ENCODE measurements at places on chromosomes 11 and 22.

DNA sequence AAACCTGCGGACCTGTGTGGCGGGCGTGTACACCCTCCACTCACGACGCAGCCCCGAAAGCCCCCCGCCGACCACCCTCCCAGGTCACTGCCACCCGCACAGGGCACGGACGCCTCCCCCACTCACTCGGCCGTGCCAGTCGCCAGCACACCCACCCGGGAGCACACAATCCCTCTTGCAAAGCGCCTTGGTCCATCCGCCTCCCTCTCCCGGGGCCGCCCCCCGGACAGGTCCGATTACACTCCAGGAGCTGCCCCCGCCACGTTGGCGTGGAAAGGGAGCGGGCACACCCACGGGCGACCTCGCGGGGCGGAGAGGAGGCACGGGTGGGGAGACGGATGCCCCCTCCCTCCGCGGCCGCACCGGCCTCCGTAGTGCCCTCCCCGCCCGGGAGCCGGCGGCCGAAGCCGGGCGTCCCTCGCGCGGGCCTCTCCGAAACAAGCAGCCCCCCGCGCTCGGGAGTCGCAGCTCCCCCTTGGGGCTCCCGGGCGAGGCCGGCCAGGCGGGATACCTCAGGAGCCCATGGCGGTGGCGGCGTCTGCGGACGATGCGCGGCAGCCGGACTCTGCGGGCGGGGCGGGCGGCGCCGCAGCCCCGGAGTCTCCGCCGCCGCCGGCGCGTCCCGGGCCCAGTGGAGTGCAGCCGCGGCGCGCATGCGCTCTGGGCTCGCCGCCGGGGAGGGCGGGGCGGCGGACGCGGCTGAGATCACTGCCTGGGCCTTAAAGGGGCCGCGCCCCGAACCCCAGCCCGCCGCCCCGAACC, at the start of gene TMEM184B:
TSS of gene TMEM184B (minus strand) at position 638 of the 762 bp plus-strand sequence. CDS start 25,049 bp downstream, outside the sequence.
- peak; percentile 89 for DNase-seq

GRCh38 chr11:19766810-19767209, 54.2 kb downstream of the NAV2 start:
- no peak for DNase-seq

GRCh38 chr22:48425091-48425506, 1402.6 kb downstream of the BRD1 start:
- no peak for DNase-seq

DNA sequence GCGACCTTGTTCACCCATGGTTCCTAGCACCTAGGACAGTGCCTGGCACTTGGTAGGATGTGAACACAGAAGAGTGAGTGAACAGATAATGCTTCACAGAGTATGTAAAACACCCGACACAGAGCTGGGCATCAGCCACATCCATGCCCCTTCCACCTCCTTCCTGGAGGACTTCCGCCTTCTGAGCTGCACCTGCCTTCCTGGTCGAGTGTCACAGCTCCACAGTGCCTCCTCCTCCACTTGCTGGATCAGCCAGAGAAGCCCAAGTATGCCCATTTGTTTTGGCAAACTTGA, 20.1 kb downstream of the PRDM11 start:
- no peak for DNase-seq

DNA sequence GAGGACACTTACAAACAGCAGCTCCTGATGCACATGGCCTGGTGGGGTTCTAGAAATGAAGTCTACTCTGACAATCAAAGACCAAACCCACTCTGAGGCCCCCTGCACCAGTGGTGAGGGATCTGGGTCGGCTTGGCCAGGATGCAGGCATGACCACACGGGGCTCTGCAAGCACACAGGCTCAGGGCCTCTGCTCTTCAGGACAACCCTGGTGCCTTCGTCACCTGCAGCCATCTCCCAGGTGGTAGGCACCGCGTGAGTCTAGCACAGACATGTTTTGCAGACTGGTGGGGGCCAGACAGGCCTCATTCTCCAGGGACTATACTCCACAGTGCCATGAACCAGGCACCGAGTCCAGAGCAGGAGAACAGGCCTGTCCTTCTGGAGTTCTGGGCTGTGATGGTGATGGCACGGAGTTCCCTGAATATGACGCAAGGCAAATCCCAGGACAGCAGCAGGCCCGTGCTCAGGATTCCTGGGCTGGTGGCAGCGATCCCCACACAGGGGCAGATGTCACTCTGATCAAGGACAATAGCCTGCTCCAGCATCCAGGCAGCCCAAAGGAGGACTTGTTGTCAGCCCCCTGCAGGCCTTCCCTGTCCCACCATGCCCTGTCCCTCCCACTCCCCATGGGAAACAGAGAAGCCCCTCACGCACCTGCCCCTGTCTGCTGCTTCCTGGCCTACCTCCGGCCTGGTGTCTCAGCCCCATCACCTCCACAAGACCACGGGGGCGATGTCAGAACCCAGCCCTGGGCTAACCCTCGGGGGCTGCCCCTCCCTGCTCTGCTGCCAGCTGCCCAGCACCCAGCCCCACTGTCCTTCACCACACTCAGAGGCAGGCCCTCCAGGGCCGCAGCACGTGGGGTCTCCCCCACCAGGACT, 36.1 kb downstream of the GNB1L start:
- DNase-seq, result no peak

DNA sequence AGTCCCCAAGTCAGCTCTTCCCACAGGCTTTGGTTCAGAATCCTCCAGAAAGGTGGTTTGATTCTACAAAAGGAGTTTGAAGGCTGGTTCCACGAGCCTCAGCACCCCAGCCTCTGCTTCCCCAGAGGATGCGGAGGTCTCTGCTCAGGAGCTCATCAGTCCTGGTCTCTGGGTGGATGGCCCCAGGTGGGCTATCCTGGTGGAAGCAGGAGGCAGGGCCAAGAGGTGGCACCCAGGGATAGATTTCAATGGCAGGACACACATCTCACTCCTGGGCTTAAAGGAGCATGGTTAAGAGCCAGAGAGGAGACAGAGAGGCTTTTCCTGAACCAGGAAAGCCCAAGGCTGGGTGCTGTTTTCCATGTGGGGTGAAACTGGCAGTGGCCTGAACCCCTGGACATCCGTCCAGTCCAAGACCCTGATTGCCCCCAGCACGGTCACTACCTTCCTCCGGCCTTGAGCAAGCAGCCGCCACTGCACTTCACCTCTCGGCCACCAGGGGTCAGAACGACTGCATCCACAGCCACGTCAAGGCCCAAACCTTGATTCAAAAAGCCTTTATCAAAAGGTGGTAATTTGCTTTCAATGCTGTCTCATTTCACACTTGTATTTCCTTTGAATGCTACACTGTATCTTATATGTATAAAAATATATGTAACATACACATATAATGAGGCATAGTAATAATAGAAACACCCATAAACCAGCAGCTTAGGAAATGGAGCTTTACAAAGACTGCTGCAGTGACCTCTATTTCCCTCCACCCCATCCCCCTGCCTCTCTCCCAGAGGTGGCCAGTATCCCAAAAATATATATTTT, 19.3 kb upstream of the FXYD2 start:
- peak; percentile 76 for DNase-seq

DNA sequence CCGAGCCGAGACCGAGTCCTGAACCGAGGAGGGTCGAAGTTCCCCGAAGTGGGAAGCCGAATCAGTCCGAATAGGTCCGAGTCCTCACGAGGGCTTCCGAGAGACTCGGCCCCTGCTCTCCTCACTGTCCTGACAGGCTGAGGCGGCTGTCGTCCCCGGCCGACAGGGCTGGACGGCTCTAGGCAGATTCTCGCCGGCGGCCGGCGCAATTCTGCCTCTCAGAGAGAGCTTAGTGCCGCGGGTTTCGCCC, 191 bp upstream of the DEAF1 start:
- no peak for DNase-seq

DNA sequence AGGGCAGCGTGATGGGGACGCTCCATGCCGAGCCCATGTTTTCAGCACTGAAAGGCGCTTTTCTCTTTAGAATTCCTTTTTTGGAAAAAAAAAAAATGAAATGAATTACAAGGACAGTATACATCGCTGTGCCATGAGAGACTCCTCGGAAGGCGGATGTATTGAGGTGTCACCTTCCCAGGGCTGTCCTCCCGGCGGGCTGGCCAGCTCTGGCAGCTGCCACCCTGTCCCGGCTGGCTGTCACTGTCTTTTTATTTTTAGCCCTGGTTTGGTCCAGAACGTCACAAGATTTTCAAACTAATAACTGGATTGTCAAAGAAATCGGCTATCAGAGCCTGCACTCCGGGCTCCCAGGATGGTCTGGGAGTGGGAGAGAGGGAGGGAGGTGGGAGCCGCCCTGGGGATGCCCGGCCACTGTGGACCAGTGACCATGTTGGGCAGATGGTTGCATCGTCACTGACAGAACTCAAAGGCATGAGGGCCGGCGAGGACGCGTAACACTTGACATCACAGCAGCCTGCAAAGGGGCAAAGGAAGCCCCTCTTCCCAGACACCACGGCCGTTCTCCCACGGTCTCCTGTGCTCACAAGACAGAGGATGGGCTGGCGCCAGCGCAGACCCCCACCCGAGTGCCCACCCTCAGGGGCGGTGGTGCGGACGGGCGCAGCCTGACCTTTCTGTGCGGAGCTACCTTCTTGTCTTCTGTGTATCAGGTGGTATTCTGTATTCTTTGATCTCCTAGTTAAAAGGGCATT, 392.9 kb downstream of the TBC1D22A start:
- DNase-seq, result no peak

DNA sequence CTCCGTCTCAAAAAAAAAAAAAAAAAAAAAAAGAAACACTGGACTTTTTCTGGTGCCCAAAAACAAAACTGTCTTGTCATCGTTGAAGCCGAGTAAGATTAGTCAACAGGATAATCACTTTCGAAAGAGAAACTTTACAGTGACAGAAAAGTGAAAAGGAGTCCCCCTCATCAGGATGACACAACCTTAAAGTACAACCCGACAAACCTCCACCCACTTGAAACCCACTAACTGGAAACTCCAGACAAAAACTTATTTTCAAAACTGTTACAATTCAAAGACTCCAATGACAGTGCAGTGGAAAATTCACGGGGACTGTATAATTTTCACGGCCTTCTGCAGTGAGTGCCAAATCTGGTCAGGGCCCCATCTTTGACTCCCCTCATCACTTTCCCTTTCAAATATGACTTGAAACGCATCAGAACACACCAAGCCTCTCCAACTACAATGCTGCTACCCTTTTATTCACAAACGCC, 1.3 kb downstream of the DENND5A start:
- DNase-seq, result peak; percentile 30

- DNase-seq, result no peak
These were observed 8.7 kb downstream of the ME3 start for GRCh38 chr11:86663761-86664160.

- no peak for DNase-seq
These were observed 16.2 kb upstream of the CTTN start for GRCh38 chr11:70381872-70382861.

GRCh38 chr11:10657308-10658271, 36.0 kb downstream of the IRAG1 start:
- DNase-seq, result peak; percentile 7

- DNase-seq, result no peak
These were observed 5.8 kb downstream of the PITPNB start for GRCh38 chr22:27913162-27913741.

GRCh38 chr11:82747471-82747870, 13.8 kb upstream of the FAM181B start:
- DNase-seq, result no peak

GRCh38 chr11:97860237-97860636, 1160.5 kb upstream of the CNTN5 start:
- no peak for DNase-seq

GRCh38 chr11:66002648-66003225, 434 bp downstream of the BANF1 start:
- peak; percentile 85 for DNase-seq

DNA sequence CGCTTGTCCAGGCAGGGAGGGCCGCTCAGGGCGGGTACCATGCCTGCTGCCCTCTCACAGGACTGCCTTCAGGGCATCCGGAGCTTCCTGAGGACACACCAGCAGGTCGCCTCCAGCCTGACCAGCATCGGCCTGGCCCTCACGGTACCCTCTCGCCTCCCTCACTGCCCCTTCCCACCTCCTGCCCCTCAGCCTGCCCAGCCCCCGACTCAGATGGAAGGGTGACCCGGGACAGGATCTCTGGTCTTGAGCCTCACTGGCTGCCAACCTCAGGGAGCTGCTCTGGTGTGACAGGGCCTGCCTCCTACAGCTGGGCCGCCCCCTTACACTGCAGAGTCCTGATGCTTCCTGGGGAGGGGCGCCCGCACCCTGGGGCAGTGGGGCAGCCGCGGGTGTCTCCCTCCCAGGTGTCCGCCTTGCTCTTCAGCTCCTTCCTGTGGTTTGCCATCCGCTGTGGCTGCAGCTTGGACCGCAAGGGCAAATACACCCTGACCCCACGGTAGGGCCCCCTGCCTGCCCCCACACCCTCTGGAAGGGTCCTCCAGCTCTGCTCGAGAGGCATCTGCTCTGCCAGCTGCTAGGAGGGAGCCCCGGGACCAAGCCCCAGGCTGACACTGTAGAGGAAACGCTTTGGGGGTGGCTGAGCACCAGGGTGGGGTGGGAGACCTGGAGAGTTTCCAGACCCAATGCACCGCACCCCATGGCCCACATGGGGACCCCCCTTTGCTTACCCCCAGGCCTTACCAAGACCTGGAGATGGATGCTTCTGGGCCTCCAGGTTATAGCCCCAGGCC, 14.6 kb downstream of the TSPAN32 start:
- no peak for DNase-seq

- no peak for DNase-seq
These were observed 136.2 kb downstream of the OSBP2 start for GRCh38 chr22:30830907-30831306.

DNA sequence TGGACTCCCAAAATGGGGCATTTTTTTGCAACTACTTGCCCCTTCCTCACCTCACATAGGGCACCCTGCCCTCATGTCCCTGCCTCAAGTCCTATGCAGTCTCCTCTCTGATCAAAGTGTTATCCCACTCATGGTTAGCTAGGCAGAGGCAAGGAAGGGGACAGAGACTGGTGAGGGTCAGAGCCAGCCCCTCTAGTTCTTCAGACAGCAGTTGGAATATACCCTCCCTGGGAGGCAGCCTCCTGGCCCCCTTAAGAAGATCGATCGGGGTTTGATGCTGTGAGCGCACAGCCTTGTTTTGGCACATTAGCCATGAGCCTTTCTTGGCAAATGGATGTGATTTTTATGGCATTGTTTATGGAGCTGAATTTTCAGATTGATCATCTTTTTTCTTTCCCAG, 436.9 kb downstream of the BUD13 start:
- DNase-seq, result no peak

- no peak for DNase-seq
These were observed 50.1 kb upstream of the DKK3 start for GRCh38 chr11:12058425-12059115.

DNA sequence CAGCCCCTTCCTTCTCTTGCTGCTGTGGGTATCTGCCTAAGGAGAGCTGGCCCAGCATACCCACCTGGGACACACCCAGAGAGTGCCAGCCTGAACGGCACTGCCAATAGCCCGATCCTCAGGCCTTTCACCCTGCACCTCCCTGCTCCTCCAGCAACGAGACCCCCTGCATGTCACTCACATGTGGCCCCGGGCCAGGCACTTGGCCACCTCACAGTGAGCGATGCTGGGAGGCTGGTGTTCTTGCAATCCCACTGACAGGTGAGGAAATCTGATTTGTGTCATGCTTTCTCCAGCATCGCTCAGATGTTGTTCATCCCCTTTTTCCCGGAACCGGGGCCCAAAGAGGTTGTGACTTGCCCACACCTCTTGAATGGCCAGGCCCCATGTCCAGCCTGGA, 20.5 kb downstream of the DAGLA start:
- no peak for DNase-seq

- DNase-seq, result no peak
These were observed 77.8 kb downstream of the C11orf91 start for GRCh38 chr11:33622806-33623205.
